ENCODE measurements at places on chromosomes 2 and 18.
A peak's percentile ranks its signal among the peaks of the same experiment; 100 is the strongest.

- no peak overlapping the region for H3K4me3 ChIP-seq
- no peak for DNase-seq
- peaks cover 8% of the 10 kb centered on the region for H3K4me1 ChIP-seq
- no peaks in the 10 kb centered on the region for H3K27me3 ChIP-seq
Measured at GRCh38 chr18:44733069-44733753, 52.5 kb downstream of the SETBP1 start.

DNA sequence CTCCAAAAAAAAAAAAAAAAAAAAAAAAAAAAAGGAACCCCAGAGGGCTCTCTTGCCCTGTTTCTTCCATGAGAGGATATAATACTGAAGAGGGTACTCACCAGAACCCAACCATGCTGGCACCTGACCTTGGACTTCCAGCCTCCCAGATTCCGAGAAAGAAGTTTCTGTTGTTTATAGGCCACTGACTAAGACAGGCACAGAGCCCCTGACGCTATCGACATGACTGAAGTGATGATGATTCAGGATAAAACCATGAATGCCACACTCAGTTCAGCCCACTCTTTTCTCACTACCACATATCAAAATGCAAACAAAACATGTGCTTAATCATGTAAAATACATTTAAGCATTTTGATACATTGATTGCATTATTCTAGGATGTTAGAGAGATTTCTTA lies 66.1 kb upstream of the CDCA7 start:
- H3K4me3 ChIP-seq = no peak overlapping the region
- no peaks in the 10 kb centered on the region for H3K4me1 ChIP-seq
- DNase-seq = no peak
- no peaks in the 10 kb centered on the region for H3K27me3 ChIP-seq
- H3K27ac ChIP-seq = no peak overlapping the region

DNA sequence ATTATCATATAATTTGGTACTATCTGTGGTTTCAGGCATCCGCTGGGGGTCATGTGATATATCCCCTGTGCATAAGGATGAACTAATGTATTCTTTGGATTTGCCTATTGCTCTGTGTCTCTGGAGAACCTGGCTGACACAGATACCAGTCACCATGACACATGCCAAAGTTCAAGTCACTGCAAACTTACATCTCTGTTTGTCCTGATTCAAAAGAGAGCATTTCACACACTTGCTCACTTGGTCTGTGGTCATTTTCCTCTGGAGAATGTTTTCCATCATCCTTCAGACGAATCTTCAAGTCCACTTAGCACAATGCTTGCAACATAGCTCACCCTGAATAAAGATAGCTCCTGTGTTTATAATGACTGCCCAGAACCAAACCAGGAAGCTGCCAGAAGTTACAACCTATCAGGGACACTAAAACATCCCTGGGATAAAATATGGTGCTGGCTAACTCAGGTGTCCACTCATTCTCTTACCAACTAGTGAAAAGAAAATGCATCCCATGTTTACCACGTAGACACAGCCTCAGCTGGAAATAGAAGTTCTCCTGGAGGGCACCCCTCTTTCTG lies 18.1 kb downstream of the SULT1C3 start:
- no peaks in the 10 kb centered on the region for H3K4me1 ChIP-seq
- H3K36me3 ChIP-seq = no peaks in the 10 kb centered on the region
- no peak for DNase-seq
- no peak overlapping the region for H3K4me3 ChIP-seq

DNA sequence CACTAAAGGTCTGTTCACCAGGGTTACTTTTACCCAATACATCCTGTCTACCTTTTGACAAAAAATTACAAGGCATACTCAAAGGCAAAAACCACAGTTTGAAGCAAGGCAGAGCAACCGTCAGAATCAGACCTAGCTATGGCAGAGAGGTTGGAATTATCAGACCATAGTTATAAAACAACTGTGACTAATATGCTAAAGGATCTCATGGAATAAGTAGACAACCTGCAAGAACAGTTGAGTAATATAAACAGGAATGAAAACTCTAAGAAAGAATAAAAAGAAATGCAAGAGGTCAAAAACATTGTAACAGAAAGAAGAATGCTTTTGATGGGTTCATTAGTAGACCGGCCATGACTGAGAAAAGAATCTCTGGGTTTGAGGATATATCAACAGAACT lies 318.8 kb upstream of the KCNH7 start:
- no peaks in the 10 kb centered on the region for H3K27me3 ChIP-seq
- no peaks in the 10 kb centered on the region for H3K4me1 ChIP-seq
- no peak overlapping the region for H3K27ac ChIP-seq
- no peak for DNase-seq
- H3K36me3 ChIP-seq = no peaks in the 10 kb centered on the region

DNA sequence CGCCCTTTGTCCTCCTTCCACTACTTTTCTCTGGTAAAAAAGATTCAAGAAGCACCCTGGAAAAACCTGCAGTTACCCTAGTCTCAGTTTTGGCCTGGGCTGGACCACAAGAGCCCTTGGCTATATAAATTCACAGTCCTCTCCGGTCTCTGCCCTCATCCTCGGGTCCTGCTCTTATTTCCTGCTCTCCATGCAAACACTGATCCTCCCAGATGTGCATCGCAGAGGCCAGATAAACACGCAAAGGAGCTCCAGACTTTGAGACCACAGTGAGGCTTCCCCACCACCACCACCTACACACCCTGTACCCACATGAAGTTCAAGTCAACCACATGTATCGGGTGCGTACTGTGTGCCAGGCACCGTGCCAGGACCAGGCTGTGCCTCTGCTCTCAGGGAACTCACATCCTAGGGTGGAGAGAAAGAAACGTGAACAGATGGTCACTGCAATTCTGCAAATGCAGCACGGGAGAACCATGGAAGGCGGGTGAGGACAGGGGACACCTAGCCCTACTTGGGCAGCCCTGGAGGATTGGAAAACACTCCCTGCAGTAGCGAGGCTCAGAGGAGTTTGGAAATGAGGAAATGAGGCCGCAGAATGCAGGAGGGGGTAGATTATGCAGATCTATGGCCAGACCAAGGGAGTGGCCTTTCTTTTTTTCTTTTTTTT lies 7.4 kb downstream of the CTDSP1 start:
- H3K27me3 ChIP-seq = no peaks in the 10 kb centered on the region
- H3K4me3 ChIP-seq = peak overlapping the region; percentile 59
- peak; percentile 51 for DNase-seq
- peak overlapping the region; percentile 51 for H3K27ac ChIP-seq

DNA sequence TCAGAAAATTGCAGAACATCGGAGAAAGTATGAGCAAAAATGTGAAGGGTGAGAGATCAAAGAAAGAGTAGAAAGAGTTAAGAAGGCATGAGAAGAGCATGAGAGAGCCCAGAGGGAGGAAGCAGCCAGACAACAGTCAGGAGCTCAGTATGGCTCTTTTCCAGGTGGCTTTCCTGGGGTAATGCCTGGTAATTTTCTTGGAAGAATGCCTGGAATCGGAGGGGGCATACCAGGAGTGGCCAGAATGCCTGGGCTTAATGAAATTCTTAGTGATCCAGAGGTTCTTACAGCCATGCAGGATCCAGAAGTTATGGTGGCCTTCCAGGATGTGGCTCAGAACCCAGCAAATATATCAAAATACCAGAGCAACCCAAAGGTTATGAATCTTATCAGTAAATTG lies 271.8 kb upstream of the TFPI start:
- H3K36me3 ChIP-seq = no peaks in the 10 kb centered on the region
- no peaks in the 10 kb centered on the region for H3K27me3 ChIP-seq
- H3K4me3 ChIP-seq = no peak overlapping the region
- no peak for DNase-seq

DNA sequence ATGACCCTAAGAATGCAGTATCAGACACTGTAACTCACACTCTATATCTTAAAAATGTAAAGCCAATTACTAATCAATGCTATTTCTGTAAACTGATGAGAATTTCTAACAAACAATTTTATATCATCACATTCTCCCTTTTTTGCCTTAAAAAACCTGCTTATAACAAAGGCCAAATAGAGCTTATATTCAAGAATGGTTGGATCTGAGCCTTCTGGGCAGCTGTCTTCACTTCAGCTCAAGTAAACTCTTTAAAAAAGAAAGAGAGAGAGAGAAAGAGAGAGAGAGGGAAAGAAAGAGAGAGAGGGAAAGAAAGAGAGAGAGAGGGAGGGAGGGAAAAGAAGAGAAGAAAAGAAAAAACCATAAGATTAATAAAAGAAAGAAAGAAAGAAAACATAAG lies 231.8 kb downstream of the KCNE4 start:
- H3K4me1 ChIP-seq = no peaks in the 10 kb centered on the region
- no peak overlapping the region for H3K27ac ChIP-seq

DNA sequence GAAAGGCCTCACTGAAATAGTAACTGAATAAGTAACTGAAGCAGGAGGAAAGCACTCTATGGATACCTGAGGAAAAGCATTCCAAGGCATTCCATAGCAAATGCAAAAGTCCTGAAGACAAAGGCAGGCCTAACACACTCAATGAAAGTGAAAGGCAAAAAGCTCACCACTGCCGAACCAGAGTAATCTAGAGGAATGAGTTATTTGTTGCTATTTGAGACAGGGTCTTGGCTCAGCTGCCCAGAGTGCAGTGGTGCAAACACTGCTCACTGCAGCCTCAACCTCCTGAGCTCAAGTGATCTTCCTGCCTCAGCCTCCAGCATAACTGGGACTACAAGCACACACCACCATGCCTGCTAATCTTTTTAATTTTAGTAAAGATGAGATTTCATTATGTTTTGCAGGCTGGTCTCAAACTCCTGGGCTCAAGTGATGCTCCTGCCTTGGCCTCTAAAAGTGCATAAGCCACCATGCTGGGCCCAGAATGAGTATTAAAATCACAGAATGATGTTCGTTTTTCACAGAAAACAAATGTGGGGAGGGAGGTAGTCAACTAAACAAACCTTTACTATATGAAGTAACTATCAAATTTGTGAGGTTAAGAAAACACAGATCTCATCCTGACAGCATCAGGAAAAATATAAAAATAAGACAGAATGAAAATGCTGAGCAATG lies 17.9 kb downstream of the PIAS2 start:
- H3K4me1 ChIP-seq = no peaks in the 10 kb centered on the region
- DNase-seq = no peak
- H3K27ac ChIP-seq = no peak overlapping the region
- H3K27me3 ChIP-seq = no peaks in the 10 kb centered on the region

DNA sequence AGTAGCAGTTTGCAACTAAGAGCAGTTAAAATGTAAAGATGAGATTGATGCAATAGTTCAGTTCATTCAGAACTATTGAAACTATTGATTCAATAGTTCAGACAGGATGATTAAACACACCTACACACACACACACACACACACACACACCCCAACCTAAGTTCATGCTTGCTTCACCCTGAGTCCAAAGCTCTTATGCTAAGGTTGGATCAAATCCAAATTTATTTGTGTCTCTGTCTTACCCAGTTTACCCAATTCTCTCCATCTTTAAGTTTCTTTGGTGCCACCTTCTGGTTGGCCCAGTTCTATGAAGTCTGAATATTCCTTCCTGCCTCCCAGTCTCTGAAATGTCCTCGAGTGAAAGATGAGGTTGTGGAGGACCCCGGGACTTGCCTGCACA lies 5.1 kb downstream of the SERPINB8 start:
- H3K27me3 ChIP-seq = no peaks in the 10 kb centered on the region
- H3K27ac ChIP-seq = no peak overlapping the region
- H3K4me1 ChIP-seq = peaks cover 20% of the 10 kb centered on the region
- H3K4me3 ChIP-seq = no peak overlapping the region
- H3K36me3 ChIP-seq = no peaks in the 10 kb centered on the region

Data from CD4-positive, alpha-beta T cell (primary cell).